ENCODE measurements at places on chromosomes 7 and 10.
A peak's percentile ranks its signal among the peaks of the same experiment; 100 is the strongest.

DNA sequence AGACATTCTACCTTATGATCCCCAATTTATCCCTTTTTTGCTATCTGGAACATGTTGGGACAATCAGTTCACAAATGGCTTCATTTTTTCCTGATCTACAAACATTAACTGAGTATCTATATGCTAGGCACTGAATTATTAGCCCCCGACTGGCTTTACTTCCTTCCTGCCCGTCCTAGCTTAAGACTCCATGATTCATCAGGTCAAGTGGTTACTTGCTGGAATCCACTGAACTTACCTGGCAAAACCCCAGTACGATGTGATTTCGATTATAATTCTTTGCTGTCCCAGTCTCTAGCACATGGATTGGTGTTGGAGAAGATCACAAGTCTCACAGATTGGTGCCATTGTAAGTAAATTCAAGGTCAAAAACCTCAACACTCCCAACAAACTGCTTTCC is 77.1 kb downstream of the ORC5 start:
- no peak for DNase-seq

DNA sequence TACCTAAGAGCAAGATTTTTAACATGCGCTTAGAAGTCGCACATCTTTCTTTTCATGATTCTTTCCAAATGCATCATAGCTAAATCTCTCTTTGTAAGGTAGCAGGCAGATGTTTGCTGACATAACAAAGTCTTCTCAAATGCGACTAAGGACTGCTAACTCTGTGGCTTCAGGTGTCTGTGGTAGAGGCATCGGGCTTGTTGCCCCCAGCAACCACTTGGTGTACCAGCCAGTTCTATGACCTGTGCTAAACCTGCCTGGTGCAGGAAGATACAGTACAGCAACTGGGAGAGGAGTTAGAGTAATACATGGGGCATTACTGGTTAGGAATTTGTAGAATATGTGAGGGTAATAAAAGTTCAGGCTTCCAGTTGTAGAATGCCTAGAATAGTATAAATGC is 654.1 kb downstream of the NRG3 start:
- no peak for DNase-seq

- no peak for DNase-seq
Measured at GRCh38 chr7:110007320-110008063, 1083.4 kb upstream of the LRRN3 start.

- DNase-seq, result no peak
Measured at GRCh38 chr7:32071466-32072091, 1.4 kb upstream of the PDE1C start.

- DNase-seq, result no peak
Measured at GRCh38 chr10:48604991-48605508, at the start of gene ARHGAP22. ARHGAP22 (minus strand) TSS chr10:48605073; CDS start chr10:48604796, 277 bp downstream.

GRCh38 chr7:141558544-141559183 is 7.5 kb downstream of the AGK start:
- no peak for DNase-seq

DNA sequence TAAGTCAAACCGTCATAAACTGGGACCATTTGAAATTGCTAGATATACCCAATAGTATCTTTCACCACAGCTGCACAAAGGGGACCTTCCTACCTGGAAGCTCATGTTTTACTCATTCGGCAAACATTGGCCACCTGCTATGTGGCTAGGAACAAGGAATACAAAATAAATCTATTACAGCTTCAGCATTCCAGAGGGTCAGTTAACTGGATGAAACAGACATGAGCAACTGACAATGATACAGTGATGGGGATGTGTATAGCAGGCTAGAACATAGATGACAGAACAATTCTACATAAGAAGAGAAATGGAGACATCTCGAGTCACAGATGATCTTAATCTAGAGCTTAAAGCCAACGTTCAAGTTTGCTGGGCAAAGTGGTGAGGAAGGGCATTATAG is 3.1 kb upstream of the SMURF1 start:
- no peak for DNase-seq

- DNase-seq, result no peak
Measured at GRCh38 chr10:2197663-2198062, 460.3 kb upstream of the ADARB2 start.

DNA sequence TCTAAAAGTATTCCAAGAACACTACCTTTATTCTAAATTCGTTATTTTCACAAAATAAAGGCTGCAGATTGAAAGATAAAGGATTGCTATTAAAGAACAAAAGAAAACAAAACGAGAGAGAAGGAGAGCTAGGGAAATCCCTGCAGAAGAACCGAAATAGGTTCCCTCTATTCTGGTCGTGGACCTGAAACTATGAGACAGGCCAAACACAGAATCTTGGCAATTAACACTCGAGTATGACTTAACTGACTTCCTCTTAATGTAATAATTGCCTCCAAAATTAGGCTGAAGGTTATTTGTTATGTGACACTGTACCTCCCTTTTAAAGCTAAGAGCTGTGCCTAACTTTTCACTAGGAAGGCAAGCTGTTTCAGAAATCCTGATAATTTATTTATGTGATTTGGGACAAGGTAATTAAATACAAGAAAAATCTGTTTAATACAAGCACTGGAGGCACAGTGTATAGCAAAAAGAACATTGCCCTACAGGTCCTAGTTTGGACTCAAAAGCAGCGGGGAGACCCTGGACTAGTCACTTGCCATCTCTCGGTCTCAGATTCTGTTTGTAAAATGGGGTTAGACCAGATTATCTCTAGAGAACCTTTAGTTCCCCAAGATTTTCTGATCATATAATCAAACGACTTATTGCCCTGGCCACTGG is 11.6 kb downstream of the NAMPT start:
- no peak for DNase-seq

GRCh38 chr7:119197877-119198527 is 973.5 kb downstream of the ANKRD7 start:
- DNase-seq, result no peak

GRCh38 chr10:32413513-32413912 is 32.4 kb upstream of the CCDC7 start:
- DNase-seq, result peak; percentile 9

DNA sequence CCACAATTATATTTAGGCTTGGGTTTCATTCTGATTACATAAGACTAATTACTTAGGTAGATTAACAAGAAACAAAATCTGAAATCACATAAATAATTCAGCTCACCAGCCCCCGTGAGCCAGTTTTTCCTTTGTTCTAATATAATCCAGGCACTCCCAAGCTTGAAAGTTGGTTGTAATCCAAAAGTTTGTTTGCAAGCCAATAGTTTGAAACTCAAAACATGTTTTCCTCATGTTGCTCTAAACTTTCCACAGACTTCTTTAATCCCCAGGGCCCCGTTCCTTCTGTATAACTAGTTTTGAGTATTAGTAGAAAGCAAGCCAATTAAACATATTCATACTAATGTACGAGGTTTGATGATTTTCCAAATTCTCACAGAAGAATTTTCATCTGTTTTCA is 56.1 kb downstream of the SP8 start:
- DNase-seq, result no peak

- no peak for DNase-seq
Measured at GRCh38 chr10:52952391-52953055, 179.9 kb upstream of the MBL2 start.
